ENCODE measurements at places on chromosomes 13 and 19.

DNA sequence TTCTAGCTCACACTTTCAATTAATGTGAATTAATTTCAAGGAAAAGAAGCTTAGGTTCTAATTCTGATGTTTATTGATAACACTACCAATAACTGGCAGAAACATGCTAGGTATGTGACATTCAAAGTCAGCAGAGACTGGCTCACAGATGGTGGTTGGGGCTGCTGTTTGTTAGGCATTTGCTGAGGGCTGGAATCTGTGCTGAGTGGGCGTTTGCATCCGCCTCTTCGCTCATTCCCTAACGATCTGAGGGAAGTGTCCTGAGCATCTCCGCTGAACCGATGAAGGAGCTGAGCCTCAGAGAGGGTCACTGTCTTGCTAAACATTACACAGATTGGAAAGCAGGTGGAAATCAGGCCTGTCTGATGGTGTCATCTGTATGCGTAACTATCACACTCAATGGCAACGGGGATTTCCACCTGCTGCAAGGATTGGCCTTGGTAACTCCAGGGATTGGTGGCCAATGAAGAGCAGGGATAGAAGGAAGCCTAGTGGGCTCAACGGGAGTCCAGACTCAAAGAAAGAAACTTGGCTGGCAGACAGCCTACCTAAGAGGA is 338.9 kb downstream of the TEX29 start:
- no peak for DNase-seq

- DNase-seq = peak; percentile 88
These were observed 114.8 kb downstream of the COL4A2 start for GRCh38 chr13:110421696-110422385.

- no peak for DNase-seq
These were observed at the start of gene CBLC for GRCh38 chr19:44777715-44778347. Gene CBLC (plus strand): TSS chr19:44777890. CDS start chr19:44777932, 42 bp downstream.

- no peak for DNase-seq
These were observed 38.7 kb downstream of the TSHZ3 start for GRCh38 chr19:31310432-31311133.

DNA sequence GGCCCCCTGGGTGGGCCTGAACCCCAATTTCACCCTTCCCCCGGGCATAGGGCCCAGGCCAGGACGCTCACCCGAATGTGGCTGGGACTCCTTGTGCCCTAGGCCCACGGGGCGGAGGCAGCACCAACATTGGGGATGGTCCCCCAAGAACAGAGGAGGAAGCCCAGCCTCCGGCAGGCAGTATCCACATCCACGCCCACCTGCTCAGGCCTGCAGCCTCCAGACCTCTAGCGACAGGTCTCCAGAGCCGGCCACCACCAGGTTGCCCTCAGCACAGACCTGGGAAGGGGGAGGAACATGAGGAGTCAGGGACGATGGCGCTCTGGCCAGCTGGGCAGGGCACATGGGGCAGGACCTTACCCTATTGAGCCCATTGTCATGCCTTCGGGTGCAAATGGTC is 1.2 kb downstream of the GNG14 start:
- no peak for DNase-seq

DNA sequence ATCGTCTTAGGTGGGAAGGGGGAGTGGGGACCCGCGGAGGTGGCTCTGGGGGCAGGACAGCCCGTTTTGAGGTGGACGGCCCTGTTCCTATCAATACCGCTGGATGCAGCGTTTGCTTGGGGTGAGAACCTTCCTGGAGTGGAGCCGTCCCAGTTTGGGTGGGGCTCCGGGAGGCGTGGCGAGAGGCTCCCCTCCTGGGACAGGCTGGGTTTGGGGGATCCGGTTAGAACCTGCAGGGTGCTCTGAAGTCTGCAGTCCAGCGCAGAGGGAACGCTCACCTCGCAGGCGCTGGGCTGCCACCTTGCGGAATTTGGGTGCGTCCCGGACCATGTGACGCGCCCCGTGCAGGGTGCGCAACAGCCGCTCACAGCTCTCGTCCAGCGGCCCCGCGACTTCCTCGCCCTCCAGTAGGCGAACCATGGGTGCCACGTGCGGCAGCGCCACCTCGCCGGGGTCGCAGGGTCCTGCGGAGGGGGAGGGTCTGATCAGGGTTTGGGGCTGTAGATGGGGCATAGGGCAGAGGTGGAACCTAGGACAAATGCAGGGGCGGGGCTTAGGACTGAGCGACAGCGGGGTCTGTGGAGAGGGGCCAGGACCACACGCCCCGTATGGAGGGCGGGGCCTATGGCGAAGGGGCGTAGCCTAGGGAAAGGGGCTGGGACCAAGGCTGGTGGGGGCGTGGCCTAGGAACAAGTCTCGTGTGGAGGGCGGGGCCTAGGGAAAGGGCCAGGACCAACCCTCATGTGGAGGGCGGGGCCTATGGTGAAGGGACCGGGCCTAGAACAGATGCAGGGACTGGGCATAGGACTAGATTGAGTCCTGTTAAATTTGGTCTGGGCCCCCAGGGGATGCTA is 13.8 kb downstream of the SH2D3A start:
- peak; percentile 69 for DNase-seq

DNA sequence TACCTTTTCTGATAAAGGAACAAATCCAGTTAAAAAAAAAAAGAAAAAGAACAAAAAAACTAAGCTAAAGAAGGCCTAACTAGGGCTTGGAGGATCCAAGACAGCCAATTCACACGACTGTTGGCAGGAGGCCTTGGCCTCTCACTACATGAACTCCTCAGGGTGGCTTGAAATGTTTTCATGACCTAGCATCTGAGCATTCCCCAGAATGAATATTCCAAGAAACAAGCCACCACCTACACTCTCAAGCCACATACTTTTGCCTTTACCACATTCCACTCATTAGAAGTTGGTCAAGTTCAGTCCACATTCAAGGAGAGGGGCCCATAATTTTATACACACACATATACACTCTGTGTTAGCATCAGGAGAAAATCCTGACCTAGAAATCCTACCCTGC is 97.6 kb upstream of the SIAH3 start:
- no peak for DNase-seq

- DNase-seq = peak; percentile 28
These were observed 8.0 kb downstream of the FRY start for GRCh38 chr13:32039528-32039927.

DNA sequence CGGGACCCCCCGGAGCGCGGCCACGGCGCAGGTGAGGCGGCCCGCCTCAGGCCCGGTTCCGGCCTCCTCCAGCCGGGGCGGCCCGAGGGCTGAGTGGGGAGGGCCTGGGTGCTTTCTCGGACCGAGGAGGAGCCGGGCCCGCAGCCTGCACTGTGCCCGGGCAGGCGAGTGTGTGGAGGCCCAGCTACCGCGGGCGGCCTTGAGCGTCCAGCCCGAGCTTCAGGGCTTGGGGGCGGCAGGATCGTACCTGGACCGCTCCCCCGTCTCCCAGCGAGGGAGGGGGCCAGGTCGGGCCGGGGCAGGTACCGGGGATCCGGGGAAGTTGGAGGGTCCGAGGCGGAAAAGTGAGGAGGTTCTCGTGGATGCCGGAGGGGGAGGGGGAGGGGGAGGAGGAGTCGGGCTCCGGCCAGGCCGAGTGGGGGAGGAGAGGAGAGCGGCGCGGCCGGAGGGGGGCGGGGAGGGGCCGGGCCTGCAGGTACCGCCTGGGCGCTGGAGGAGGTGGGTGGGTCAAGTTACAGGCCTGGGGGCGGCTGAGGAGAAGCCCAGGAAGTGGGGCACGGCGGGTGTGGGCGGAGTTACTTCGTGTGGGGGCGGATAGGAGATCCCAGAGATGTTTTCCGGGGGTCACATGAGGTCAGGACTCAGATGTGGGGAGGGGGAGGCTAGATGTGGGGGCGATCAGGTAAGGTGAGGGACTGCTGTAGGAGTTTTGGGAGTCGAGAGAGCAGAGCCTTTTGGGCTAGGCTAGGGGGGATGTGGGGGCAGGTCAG is 545 bp downstream of the NACC1 start:
- peak; percentile 27 for DNase-seq

GRCh38 chr13:35474496-35475211 is 1.8 kb downstream of the MAB21L1 start:
- DNase-seq = peak; percentile 50

DNA sequence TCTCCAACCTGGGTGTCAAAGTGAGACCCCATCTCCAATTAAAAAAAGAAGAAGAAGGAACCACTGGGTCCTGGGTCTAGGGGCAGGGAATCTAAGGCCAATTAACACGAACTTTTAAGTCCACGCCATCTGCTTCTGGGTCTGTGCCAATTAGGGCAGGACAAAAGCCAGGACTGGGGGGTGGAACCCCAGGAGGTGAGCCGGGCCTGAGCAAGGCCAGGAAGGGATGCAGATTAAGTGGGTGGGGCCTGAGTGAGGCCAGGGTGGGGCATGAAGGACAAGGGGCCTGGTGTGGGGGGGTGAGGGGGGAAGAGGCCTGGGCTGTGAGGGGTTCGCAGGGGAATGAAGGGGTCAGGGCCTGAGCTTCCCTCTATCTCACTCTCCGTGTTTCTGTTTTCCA is 26.3 kb upstream of the ZNF83 start:
- no peak for DNase-seq

GRCh38 chr19:49690656-49691242 is at the start of gene CPT1C:
Gene CPT1C (plus strand): TSS chr19:49691116. CDS start chr19:49692253, 1,137 bp downstream.
- peak; percentile 74 for DNase-seq

DNA sequence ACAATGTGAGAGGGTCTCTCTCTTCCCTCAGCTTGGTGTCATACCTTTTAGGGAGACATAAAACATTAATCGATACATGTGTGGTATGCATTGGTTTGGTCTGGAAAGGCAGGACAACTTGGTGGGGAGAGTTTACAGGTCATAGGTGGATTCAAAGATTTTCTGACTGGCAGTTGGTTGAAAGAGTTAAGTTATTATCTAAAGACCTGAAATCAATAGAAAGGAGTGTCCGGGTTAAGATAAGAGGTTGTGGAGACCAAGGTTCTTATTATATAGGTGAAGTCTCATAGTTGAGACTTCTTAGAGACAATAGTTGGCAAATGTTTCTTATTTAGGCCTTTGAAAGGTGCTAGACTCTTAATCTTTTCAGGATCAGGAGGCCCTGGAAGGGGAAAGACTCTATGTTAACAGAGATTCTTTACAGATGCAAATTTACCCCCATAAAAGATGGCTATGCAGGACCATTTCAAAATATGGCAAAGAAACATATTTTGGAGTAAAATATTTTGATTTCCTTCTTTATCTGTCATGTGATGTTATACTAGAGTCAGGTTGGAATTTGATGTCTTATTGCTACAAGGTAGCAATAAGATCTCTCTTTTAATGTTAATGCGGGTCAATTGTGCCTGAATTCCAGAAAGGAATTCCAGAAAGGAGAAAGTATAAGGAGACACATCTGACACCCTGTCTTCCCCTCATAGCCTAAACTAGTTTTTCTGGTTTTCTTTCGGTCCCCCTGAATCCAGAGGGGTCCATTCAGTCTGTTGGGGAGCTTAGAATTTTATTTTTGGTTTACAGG is 59.2 kb upstream of the RCBTB2 start:
- DNase-seq = no peak

DNA sequence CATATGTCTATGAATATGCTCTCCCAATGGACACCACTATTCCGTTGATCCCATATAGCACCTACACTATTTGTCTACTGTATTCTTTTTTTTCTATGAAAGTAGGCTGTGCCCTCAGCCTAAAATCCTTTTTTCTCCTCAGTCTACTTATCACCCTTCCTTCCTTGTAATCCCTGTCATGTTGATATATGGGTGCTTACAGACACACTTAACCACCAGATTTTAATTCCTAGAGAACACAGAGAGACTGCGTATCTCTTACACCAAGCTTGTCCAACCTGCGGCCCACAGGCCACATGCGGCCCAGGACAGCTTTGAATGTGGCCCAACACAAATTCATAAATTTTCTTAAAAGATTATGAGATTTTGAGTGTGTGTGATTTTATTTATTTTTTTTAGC is 101.1 kb downstream of the ZAR1L start:
- DNase-seq = no peak

DNA sequence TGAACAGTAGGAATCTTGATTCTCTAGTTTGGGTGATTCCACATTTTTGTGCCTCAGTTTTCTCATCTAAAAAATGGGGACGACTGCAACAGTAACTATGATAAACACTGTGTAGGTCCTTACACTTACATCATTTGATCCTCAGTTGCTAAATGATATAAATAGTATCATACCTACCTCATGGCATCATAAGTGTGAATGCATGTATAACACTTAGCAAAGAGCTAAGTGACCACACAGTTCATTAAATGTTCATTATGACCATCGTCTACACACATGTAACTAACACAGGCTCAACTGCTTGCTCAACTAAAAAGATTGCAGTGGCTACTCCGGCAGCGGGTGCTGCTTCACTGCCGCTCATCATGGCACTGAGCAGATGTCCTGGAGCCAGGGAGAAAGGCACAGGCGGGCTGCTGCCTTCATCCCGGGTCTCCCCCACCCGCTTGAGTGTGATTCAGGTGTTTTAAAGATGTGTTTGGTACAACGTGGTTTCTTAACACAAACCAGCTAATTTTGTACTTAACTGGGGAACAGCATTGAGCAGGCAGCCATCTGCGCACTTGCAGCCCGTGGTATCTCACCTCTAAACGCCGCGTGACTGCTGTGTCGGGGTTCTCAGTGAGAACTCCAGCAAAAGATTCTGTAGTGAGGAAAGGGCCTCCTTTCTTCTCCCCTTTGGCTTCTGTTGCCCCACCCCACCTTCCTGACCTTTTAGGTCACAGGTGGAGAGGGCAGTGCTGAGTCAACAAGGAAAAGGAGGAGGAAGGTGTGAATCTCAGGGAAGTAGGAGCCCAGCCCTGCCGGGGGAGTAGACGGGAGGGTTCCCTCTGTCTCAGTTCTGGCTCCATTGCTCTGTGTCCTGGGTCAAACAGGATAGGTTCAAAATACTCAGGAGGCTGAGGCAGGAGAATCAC is 11.7 kb upstream of the ACTN4 start:
- no peak for DNase-seq

- DNase-seq = no peak
These were observed 233.5 kb upstream of the SERP2 start for GRCh38 chr13:44140146-44140545.

DNA sequence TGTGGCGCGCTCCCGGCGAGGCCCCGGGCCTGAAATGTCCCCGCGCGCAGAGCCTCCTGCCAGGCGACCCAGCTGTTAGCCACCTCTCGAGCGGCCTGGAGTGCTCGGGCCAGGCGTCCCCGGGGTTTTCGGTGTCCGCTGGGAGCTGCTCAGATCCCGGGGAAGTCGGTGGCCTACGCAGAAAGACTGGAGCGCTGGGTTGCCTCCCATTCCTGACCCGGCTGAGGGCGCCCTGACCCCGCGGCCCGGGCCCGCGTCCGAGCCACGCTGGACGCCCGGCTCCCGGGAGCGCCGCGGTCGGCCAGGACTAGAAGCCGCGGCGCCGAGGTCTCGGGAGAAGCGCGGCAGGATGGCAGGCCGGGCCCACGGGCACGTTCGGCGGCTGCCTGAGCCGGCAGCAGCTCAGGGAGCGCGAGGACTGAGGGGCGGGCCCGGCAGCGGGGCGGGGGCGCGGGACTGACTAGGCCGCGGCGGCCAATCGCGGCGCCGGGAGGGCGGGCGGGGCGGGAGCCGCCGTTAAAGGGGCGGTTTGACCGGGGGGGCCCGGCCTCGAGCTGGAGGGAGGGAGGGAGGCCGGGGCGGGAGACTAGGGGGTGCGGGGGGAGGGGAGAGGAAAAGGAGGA is 1.3 kb upstream of the ZIC2 start:
- DNase-seq = peak; percentile 51

GRCh38 chr13:59534806-59535205 is 628.9 kb downstream of the DIAPH3 start:
- DNase-seq = no peak

Data from fibroblast of mammary gland (primary cell).